ENCODE measurements at places on chromosomes 13 and 19. TPM values are rescaled to one million over a fixed set of nuclear protein-coding genes. Genes with fewer than 3 reads are reported as not detected.

FFAR2 gene
- 1.2 TPM for total RNA-seq

PCP2 gene
- not detected for total RNA-seq

- DNase-seq: no peak
Observed at GRCh38 chr19:32023564-32023832, 321.9 kb upstream of the ZNF507 start.

GRCh38 chr13:29527916-29528315, 67.6 kb downstream of the SLC7A1 start:
- no peak for DNase-seq

LRRC63 gene
- total RNA-seq: not detected

- DNase-seq: no peak
Observed at GRCh38 chr13:46571909-46572595, 19.1 kb downstream of the LRCH1 start.

DNA sequence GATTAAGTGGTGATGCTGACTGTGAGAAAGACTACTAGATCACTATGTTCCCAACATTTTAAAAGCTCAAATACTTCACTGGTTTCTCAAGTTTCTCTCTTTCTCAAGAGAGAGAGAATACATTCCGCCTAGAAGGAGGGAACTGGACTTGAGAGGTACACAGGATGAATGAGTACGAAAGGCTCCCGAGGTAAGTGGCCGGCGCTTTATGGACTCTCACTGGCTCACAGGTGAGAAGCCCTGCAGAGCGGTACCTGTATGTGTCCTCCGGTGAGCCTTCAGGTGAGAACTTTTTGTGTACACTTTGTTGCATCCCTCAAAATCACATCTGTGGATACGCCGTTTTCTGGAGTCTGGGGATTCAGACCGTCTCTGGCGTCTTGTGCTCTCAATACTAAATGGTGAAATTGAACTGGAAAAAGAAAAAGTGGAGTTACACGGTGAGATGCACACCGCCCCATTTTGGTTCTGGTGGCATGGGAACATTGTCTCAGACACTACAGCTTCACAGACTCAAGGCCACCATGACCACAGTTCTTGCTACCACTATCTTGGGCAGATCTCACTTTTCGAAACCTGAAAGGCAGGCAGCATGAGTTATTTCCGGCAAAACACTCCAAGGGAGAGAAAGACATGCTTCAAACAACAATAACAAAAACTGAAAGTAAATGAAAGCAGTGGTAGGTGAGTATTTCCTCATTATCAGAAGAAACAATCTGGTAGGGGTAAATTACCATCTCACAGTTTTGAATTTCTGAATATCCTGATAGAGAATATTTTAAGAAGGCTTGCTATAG, 418.9 kb downstream of the KLF12 start:
- no peak for DNase-seq

SIGLEC12 gene
- not detected for total RNA-seq

CAPN12 gene
- total RNA-seq: 2.8 TPM

SHISA2 gene
- 0.19 TPM for total RNA-seq

DNA sequence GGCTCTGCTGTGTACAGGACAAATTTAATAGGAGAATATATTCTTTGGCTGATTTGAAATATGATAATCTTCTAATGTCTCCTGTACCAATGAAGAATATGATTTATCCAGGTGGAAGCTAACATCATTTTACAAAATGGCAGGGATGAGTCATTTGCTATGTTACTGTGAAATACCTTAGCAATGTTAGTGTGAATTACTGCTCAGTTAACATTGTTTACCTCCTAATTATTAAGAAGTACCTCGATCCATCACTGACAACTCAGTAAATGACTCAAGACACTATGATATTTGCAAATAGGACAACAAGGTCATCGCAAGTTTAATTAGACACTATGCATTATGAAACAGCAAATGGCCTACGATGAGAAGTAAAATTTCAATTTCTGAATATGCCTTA, 309.1 kb upstream of the EDNRB start:
- DNase-seq: no peak

KLK10 gene
- total RNA-seq: not detected

- no peak for DNase-seq
Observed at GRCh38 chr19:43674596-43674995, 4.6 kb upstream of the PLAUR start.

- no peak for DNase-seq
Observed at GRCh38 chr13:113272701-113273181, 24.3 kb upstream of the LAMP1 start.

- no peak for DNase-seq
Observed at GRCh38 chr13:74168263-74168675, 34.1 kb upstream of the KLF12 start.

DNA sequence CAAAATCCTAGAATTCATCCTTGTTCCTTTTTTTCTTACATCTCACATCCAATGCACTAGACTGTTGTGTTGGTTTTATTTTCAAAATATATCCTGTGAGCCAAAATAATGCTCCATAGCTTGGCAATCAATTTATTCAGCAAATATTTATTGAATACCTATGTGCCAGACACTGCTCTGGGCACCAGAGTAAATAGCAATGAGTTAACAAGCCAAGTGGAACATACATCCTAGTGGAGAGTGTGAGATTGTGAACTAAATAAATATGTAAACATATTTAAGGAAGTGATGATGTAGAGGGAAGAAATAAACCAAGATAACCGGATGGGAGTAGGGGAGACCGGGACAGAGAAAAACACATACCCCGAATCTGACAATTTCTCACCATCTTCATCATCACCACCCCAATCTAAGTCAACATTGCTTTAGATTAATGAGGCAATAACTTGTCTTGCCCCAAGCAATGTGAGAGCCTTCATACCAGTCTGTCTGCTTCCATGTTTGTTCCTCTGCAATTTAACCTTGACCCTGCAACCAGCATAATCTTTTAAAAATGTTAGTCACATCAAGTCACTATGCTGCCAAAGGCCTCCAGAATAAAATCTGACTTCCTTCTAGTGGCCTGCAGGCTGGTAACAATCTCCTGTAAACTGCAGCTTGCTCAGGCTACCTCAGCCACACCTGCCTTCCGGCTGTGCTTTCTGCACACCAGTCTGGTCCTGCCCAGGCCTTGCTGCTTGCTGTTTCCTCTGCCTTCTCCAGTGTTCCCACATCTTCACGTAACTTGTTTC, 199.2 kb downstream of the DLEU7 start:
- no peak for DNase-seq

DNA sequence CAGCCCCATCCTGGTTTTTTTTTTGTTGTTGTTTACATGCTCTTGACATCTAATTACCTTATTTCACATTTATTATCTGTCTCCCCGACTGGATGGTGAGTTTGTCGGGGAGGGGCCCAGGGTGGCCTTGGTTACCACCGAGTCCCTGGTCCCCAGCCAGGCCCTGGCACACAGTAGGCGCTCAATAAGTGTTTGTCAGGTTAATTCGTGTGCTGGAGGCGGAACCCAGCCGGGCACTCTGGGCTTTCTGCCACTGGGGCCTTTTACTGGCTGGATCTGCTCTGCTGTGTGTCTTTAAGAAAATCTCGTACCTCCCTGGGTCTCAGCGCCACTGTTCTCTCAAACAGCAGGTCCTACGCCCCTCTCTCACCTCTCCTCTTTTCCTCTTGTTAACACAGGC, 4.6 kb downstream of the NRTN start:
- DNase-seq: no peak

DNA sequence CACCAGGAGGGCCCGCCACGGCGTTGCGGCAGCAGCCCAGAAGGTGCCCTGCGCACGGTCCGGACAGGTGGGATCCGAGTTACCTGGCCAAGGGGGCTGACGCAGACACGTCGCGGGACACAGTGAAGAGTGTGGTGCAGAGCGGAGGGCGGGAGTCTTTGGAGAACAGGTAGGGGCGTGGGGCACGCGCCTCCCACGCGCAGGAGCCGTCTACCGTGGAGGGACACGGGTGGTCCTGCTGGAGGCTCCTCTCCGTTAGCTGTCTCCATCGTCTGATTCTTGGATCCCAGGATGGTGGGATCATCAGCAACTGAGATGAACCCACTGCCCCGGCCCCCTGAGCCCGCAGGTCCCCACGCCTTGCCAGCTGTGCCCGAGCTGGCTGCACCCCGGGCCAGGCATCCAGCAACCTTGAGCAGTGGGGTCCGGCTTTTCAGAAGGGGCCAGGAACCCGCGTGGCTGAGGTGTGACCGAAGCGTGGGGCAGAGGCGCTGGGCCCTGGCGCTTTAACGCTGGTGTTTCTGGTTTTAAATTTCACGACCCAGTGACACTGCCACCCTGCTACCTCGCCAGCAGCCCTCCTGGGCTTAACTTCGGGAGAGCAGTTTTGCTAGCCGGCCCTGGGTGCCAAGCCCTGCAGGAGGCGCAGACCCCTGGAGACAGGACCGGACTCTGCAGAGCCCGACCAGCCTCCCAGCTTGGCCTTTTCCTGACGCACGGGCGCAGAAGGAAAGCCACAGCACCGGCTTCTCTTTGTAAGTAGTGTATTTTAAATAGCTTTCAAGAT, 7.3 kb downstream of the FGF22 start:
- DNase-seq: no peak
